ENCODE measurements at places on chromosomes 11 and 22.

GRCh38 chr11:111378861-111379601 lies at the start of gene POU2AF1:
POU2AF1 (minus strand) TSS chr11:111379275; CDS start chr11:111379177, 98 bp downstream.
- peak; percentile 52 for DNase-seq

- DNase-seq, result no peak
Measured at GRCh38 chr22:27574002-27574366, 227.6 kb downstream of the MN1 start.

GRCh38 chr22:46935506-46936377 lies 173.3 kb downstream of the TBC1D22A start:
- DNase-seq, result no peak

- DNase-seq, result no peak
Measured at GRCh38 chr11:47656260-47656885, 14.0 kb upstream of the MTCH2 start.

DNA sequence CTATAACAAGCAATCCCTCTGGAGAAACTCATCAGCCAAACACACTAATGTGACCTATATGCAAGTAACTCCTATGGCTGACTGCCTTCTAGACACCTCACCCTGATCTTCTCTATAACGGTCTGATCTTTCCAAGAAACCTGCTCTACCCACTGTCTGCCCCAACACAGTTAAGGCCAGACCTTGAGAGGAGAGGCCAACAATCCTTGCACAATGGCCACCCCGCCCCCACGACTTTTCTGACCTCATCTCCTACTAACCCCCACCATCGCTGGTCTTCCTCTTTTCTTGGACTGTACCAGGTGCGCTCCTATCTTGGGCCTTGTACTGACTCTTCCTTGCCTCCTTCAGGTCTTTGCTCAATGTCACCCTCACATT lies 12.5 kb downstream of the HIRA start:
- no peak for DNase-seq

- DNase-seq, result no peak
Measured at GRCh38 chr11:10605941-10606381, 37.5 kb upstream of the LYVE1 start.

DNA sequence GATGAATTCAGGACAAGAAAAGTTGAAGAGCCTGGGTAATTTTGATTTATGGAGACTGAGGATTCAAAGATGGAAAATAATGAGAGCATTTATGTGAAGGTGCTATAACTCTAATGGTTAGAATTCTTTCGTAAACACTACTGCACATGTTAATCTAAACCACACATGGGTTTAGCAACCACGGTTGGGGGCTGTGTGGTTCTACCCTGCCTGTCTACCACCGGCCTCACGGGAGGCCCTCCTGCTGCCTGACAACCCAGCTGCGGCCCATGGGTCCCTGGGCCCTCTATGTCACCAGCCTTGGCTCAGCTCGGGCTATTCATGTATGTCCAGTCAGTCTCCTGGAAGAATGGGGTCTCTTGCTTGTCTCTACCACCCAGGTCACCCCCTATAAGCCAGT lies 68.5 kb upstream of the ARFGAP3 start:
- DNase-seq, result no peak

DNA sequence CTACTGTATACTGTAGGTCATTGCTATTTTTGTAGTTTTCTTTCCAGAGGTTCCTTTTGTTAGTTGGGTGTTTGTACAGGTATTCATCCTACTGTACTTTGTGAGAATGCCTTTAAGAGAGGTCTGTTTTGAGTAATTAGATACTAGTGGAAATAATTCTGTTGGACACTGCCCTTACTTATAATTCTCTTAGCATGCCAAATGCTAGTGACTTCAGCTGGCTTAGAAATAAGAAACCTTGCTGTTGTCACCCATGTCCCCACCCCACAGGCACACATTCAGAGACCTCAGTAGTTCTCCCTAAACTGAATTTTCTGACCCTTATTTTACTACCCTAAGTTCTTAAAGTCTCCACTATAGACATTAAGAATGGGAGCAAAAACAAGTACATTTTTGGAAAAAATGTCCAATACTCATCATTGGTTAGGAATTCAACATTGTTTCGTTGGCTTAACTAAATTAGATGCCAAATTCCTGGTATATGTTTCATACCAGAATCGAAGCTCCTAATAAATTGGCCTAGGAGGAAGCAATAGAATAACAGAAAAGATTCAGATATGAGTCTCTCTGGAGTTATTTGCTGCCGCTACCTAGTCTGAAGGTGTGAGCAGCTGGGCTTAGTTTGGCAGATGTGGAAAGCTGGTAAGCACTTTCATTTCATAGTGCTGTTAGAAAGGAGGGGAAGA lies 28.4 kb downstream of the ZNF143 start:
- DNase-seq, result no peak

DNA sequence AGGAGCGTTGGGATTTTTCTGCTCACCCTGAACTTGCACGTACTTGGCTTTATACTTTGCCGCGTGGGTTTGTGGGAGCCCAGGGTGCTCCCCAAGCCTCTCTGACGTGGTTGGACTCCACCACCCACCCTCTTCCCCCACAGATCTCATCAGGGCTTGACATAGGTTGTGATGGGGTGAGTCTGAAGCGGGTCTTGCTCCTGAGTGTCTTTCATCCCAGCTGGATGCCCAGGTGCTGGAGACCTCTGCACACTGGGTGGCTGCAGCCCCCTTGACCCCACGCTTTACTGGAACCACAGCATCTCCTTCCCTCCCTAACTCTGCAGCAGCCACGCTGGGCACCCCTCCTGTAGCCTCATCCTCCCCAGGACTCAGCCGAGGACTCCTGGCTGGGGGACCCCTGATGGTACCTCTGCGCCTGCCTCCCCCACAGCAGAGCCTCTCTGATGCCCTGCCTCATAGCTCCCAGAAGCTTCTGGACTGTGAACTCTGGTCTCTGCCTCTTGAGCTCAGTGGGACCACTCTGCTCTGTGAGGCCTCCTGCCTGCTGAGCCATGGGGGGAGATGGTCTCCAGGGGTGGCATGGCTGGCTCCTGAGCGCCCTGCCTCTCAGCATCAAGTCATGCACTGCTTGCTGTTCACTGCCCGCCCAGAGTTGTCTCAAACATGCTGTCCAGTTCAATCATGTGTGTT lies 45.2 kb downstream of the MYEOV start:
- no peak for DNase-seq

- no peak for DNase-seq
Measured at GRCh38 chr11:134398644-134399292, 13.3 kb downstream of the B3GAT1 start.
